ENCODE measurements at places on chromosomes 4 and X.
A peak's percentile ranks its signal among the peaks of the same experiment; 100 is the strongest.

- peak; percentile 6 for DNase-seq
These were observed 34.2 kb downstream of the ELOVL6 start for GRCh38 chr4:110164251-110164650.

GRCh38 chr4:86819561-86819960 lies 29.6 kb downstream of the SLC10A6 start:
- no peak for DNase-seq

DNA sequence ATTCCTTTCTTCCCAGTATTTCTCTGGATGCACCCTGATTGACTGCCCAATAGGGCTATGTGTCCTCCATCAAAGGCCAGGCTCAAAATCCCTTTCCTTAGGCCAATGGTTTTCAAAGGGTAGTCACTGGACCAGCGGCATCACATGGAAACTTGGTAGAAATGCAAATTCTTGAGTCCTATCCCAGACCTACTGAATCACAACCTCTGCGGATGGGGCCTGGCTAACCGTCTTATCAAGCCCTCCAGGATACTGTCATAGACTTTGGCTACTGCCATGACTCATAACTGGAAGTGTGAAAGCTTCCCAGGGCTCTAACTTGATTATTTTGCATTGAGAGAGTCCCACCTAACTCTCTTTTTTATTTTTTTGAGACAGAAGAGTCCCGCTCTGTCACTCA lies 71.9 kb upstream of the TFDP3 start:
- DNase-seq: no peak

GRCh38 chr4:116015062-116015461 lies 901.6 kb upstream of the NDST4 start:
- no peak for DNase-seq

DNA sequence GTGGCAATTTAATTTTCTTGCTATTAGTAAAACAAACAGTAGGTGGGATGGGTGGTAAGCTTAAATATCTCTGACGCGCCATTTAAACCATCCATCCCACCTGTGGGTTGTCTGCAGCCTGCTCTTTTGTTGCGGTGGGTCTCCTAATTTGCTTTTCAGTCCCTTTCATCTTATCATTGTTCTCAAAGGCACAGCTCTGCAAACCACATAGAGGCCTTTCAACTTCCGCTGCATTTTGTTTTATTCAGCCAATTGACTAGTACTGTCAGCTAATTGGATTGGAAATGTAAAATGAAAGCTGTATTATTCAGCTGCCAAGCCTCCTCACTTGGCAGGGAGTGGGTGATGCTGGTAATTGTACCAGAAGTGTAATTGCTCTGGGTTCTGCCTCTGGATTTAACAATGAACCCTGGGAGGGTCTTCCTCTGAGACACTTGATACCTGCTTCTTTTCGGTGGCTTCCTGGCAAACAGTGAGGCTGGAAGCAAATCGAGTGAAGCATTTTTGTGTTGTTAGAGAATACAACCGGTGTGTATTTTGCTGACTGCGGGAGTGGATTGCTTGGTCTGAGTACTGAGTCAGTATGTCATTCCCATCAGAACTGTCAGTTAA lies 165.6 kb downstream of the FRAS1 start:
- no peak for DNase-seq

GRCh38 chrX:103404231-103405008 lies 28.1 kb downstream of the BEX3 start:
- DNase-seq: peak; percentile 70

- DNase-seq: no peak
These were observed 13.5 kb downstream of the DCHS2 start for GRCh38 chr4:154478128-154478527.

DNA sequence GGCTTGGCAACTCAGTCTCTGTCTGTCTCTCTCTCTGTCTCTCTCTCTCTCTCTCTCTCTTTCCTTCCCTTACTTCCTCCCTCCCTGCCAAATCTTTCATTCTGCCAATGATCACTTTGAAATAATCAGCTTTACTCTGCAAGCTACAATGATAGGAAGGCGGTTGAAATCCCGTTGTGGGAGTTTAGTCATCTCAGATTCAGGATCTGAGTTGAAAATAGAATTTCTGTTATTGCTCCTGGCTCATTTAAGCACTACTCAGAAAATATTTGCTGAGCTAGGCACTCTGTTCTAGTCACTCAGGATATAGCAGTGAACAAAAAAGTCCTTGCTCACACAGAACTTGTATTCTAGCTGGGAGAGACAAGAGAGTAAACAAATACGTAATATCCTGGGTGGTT lies 56.3 kb upstream of the DCTD start:
- DNase-seq: no peak

Measured in activated CD4-positive, alpha-beta T cell treated with anti-CD3 and anti-CD28 coated beads for 48 hours (primary cell).